ENCODE measurements at places on chromosomes 11 and 22. TPM values are rescaled to one million over a fixed set of nuclear protein-coding genes. Genes with fewer than 3 reads are reported as not detected.
A peak's percentile ranks its signal among the peaks of the same experiment; 100 is the strongest.

The RIC3 gene
- total RNA-seq, result 7.2 TPM

The LYVE1 gene
- total RNA-seq, result not detected

The ATXN10 gene
- 122 TPM for total RNA-seq

The MMP7 gene
- total RNA-seq, result not detected

The F2 gene
- not detected for total RNA-seq

The GSTT2B gene
- 0.36 TPM for total RNA-seq

The MMP12 gene
- total RNA-seq, result not detected

The KCNK4 gene
- 0.23 TPM for total RNA-seq

The PCSK7 gene
- total RNA-seq, result 160 TPM

The CCDC89 gene
- 0.14 TPM for total RNA-seq

The CD248 gene
- not detected for total RNA-seq

The MS4A4E gene
- total RNA-seq, result not detected

The RFPL3 gene
- total RNA-seq, result not detected

The CCND1 gene
- total RNA-seq, result 17.2 TPM

The OR6X1 gene
- not detected for total RNA-seq

The CCDC88B gene
- total RNA-seq, result 119 TPM

DNA sequence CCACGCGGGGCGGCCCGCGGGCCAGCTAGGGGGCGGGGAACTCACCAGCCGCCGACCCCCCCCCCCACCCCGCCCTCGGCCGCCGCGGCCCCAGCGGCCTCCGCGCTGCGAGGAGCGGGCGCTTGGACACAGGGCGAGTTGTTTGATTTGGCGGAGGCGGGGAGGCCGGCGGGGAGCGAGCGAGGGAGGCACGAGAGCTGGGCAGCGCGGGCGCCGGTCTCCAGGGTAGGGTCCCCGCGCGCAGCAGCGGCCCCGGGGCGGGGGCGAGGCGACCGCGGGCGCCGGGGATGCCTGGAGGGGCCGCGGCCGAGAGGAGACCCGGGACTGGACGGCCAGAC, 64.4 kb downstream of the NAV2 start:
- no peak overlapping the region for H3K27ac ChIP-seq
- no peaks in the 10 kb centered on the region for H3K36me3 ChIP-seq
- H3K4me3 ChIP-seq, result peak overlapping the region; percentile 36
- DNase-seq, result no peak
- peaks cover 6% of the 10 kb centered on the region for H3K4me1 ChIP-seq

DNA sequence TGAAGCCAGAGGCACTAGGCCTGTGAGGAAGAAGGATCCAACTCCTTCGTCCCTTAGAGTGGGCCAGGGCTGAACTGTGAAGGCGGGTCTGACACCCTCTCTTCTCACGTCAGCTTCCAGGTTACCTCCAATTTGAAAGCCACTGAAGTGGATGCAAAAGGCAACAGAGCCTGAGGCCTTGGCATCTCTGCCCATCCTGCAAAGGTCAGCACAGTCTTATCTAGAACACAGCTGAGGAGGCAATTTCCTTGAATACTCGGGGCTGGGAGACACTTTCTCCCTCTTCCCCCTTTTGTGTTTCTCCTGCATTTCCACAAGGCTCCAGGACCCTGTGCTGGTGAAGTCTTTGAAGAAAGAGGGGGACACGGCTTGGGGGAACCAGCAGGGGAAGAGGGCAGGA, 91.6 kb upstream of the PAX6 start:
- no peak overlapping the region for H3K27ac ChIP-seq
- DNase-seq, result no peak
- H3K27me3 ChIP-seq, result no peaks in the 10 kb centered on the region
- no peak overlapping the region for H3K4me3 ChIP-seq
- H3K36me3 ChIP-seq, result no peaks in the 10 kb centered on the region

- no peaks in the 10 kb centered on the region for H3K36me3 ChIP-seq
- DNase-seq, result no peak
- no peak overlapping the region for H3K4me3 ChIP-seq
- no peaks in the 10 kb centered on the region for H3K27me3 ChIP-seq
- no peaks in the 10 kb centered on the region for H3K4me1 ChIP-seq
These were observed 98.3 kb downstream of the WNT11 start for GRCh38 chr11:76107971-76108370.

- peaks cover 7% of the 10 kb centered on the region for H3K27me3 ChIP-seq
- H3K27ac ChIP-seq, result no peak overlapping the region
- no peak overlapping the region for H3K4me3 ChIP-seq
- H3K4me1 ChIP-seq, result peaks cover 22% of the 10 kb centered on the region
- H3K36me3 ChIP-seq, result peaks cover 3% of the 10 kb centered on the region
These were observed 3.8 kb upstream of the CCDC86 start for GRCh38 chr11:60838132-60838531.

- DNase-seq, result no peak
- H3K4me3 ChIP-seq, result no peak overlapping the region
- no peaks in the 10 kb centered on the region for H3K27me3 ChIP-seq
- peaks cover 8% of the 10 kb centered on the region for H3K36me3 ChIP-seq
These were observed 9.1 kb upstream of the ZBED5 start for GRCh38 chr11:10866893-10867331.

GRCh38 chr22:22318723-22319465, 74.3 kb downstream of the VPREB1 start:
- H3K27ac ChIP-seq, result no peak overlapping the region
- H3K27me3 ChIP-seq, result no peaks in the 10 kb centered on the region
- H3K4me1 ChIP-seq, result no peaks in the 10 kb centered on the region
- DNase-seq, result no peak
- H3K36me3 ChIP-seq, result peaks cover 19% of the 10 kb centered on the region
- H3K4me3 ChIP-seq, result no peak overlapping the region

DNA sequence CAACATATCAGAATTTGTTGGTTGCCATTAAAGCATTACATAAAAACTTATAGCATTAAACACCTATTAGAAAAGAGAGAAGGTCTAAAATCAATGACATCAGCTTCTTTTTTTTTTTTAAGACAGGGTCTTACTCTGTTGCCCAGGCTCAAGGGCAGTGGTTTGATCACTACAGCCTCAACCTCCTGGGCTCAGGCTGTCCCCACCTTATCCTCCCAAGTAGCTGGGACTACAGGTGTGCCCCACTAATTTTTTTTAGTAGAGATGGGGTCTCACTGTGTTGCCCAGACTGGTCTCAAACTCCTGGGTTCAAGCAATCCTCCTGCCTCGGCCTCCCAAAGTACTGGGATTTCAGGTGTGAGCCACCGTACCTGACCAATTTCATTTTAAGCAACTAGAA, 57.9 kb downstream of the ARHGEF12 start:
- peaks cover 38% of the 10 kb centered on the region for H3K27me3 ChIP-seq
- peaks cover 2% of the 10 kb centered on the region for H3K36me3 ChIP-seq
- no peak for DNase-seq

DNA sequence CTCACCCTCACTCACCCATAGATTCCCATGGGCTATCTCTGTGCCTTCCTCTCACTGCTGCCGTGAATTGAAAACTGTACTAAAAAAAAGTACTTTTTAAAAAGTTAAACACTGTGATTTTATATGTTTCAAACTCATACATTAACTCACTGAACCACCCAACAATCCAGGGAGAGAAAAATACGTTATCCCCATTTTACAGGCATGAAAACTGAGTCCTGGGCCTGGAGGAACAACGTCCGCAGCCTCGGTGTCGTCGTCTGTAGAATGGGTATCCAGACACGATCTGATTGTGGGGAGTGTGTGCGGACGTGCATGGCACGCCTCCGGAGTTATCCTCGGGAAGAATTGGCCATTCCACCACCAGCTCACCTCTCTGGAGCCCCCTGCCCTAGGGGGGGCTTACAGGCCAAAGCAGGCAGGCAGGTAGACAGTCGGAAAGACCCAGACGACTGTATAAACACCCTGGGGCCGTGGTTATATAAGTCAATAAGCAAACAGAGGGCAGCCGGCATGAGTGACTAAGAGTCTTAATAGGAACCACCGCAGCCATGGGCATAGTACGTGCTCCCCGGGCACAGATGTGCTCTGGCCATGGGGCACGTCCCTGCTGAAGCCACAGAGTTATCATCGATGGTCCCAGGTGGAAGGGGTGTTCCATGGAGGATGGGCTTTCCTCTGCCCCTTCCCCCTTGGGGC, 7.1 kb upstream of the PDGFB start:
- no peak for DNase-seq
- no peak overlapping the region for H3K4me3 ChIP-seq
- H3K27ac ChIP-seq, result no peak overlapping the region
- no peaks in the 10 kb centered on the region for H3K36me3 ChIP-seq

DNA sequence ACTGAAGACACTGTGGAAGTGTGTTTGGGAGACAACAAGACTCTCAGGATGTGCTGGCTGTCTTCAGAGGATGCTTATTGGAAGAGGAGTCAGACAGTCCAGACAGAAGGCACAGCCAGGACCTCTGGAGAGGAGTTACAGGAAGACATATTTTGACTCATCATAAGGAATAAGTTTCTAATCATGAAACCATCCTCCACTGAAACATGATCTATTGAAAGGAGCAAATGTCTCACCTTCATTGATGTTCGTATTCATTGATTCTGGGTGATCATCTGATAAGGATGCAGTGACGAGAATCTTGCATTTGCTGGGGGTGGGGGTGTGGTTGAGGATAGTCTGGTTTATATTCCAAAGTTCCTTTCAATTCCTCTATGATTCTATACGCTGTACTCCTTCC, 2.5 kb upstream of the CXCR5 start:
- H3K27me3 ChIP-seq, result no peaks in the 10 kb centered on the region
- H3K4me1 ChIP-seq, result peaks cover 67% of the 10 kb centered on the region
- peak overlapping the region; percentile 70 for H3K27ac ChIP-seq
- H3K36me3 ChIP-seq, result no peaks in the 10 kb centered on the region

DNA sequence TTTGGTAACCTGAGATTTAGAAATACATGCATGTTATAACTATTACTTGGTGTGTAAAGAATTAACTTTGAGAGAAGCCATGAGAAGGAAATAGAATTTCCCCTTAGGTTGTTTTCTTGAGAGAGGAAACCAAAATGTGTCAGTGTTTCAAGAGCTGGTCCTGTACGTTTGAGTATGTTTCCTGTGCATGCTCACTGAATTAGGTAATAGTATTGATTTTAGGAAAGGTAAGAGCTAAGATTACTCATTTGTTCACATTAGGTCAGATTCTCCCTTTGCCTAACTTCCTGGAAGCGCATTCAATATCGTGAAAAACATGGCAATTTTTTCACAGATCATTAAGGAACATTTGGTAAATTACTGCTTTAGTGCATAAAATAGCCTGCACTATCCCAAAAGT, 49.3 kb upstream of the RDX start:
- no peaks in the 10 kb centered on the region for H3K27me3 ChIP-seq
- peaks cover 57% of the 10 kb centered on the region for H3K4me1 ChIP-seq
- peak overlapping the region; percentile 99 for H3K27ac ChIP-seq
- H3K4me3 ChIP-seq, result peak overlapping the region; percentile 61

GRCh38 chr11:94821439-94821838, 53.3 kb downstream of the AMOTL1 start:
- no peak overlapping the region for H3K4me3 ChIP-seq
- no peak for DNase-seq
- no peaks in the 10 kb centered on the region for H3K27me3 ChIP-seq
- no peak overlapping the region for H3K27ac ChIP-seq

GRCh38 chr11:65014726-65015227, 817 bp downstream of the ARL2 start:
- H3K27me3 ChIP-seq, result no peaks in the 10 kb centered on the region
- peak overlapping the region; percentile 95 for H3K27ac ChIP-seq
- peak overlapping the region; percentile 82 for H3K4me3 ChIP-seq
- DNase-seq, result no peak
- H3K4me1 ChIP-seq, result peaks cover 24% of the 10 kb centered on the region

DNA sequence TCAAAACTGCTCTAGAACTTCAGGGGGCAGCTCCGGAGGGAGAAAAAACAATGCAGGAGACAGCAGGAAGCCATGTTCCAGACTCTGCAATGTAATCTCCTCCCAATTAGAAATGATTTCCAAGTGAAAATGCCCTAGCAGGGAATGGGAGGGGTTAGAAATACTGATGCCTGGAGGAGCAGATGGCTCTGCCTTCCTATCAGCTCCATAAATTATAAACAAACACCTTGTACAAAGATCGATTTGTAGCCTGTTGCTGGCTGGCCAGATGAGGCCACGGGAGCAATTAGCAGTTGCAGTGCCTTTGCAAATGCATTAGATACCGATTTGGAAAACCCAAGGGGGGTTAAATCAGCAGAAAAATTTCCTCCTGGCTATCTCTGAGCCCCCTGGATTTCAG, 46.6 kb upstream of the CHRM4 start:
- H3K36me3 ChIP-seq, result peaks cover 28% of the 10 kb centered on the region
- H3K27me3 ChIP-seq, result no peaks in the 10 kb centered on the region
- H3K4me1 ChIP-seq, result no peaks in the 10 kb centered on the region
- no peak for DNase-seq
- no peak overlapping the region for H3K4me3 ChIP-seq

GRCh38 chr11:119975561-119976152, 162.3 kb downstream of the TRIM29 start:
- no peaks in the 10 kb centered on the region for H3K36me3 ChIP-seq
- H3K4me1 ChIP-seq, result no peaks in the 10 kb centered on the region
- H3K27me3 ChIP-seq, result no peaks in the 10 kb centered on the region
- H3K27ac ChIP-seq, result no peak overlapping the region
- H3K4me3 ChIP-seq, result no peak overlapping the region

DNA sequence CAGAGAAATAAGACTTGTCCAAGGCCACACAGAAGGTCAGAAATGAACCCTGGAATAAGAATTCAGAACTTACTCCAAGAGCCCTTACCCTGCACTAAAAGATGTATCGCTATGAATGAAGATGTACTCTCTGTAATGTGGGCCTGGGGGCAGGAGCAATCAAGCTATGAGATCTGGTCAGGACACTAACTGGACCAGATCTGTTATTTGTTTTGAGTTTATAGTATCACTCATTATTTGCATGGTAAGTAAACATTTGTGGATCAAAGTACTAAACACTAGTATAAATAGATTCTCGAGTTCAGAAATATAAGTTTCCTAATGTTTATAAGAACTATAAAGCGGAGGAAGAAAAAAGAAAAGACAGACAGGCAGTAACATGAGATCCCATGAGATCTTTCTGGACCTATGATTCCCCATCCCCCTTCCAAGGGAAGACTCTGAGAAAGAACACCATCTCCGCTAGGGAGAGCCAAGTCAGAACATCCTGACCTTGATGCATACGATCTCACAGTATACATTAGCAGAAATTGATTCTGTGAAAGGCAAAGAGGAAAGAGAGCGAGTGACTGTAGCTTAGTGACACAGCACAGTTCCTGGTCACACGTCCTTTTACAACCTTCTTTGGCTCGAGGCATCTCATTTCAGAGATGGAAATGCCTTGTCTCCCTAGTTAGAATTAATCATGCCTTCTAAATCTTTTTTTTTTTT, 71.2 kb downstream of the USP35 start:
- no peak for DNase-seq
- H3K36me3 ChIP-seq, result peaks cover 6% of the 10 kb centered on the region
- H3K27me3 ChIP-seq, result no peaks in the 10 kb centered on the region
- peaks cover 6% of the 10 kb centered on the region for H3K4me1 ChIP-seq
- H3K4me3 ChIP-seq, result no peak overlapping the region
- H3K27ac ChIP-seq, result no peak overlapping the region

- no peak for DNase-seq
- peaks cover 2% of the 10 kb centered on the region for H3K4me1 ChIP-seq
- H3K36me3 ChIP-seq, result no peaks in the 10 kb centered on the region
- no peaks in the 10 kb centered on the region for H3K27me3 ChIP-seq
- H3K4me3 ChIP-seq, result no peak overlapping the region
- no peak overlapping the region for H3K27ac ChIP-seq
These were observed 1.2 kb downstream of the KRTAP5-8 start for GRCh38 chr11:71539017-71539416.

Measured in activated CD4-positive, alpha-beta T cell treated with anti-CD3 and anti-CD28 coated beads, Interleukin-2, amount 10 ng/mL, durations not matched to agents 24 days and 14 days (primary cell).